Epithelial cell of umbilical artery (primary cell): ENCODE measurements at places on chromosomes 2 and 18. TPM values are rescaled to one million over a fixed set of nuclear protein-coding genes. Genes with fewer than 3 reads are reported as not detected.

The KCNIP3 gene
- 0.97 and 1.1 TPM in 2 replicates for total RNA-seq

The SCYGR4 gene
- not detected in 2 replicates for total RNA-seq

The TUBA3D gene
- total RNA-seq = not detected in 2 replicates

The RPRM gene
- not detected in 2 replicates for total RNA-seq

The COL4A3 gene
- not detected in 2 replicates for total RNA-seq

The GAL3ST2 gene
- total RNA-seq = not detected in 2 replicates

The MC2R gene
- not detected in 2 replicates for total RNA-seq

The SERPINB4 gene
- under 0.01 and 0.15 TPM in 2 replicates for total RNA-seq

The NPPC gene
- 0.32 TPM in 1 of 2 replicates, not detected in the other for total RNA-seq

The VSNL1 gene
- total RNA-seq = 0.76 TPM in 1 of 2 replicates, not detected in the other

The STPG4 gene
- total RNA-seq = under 0.01 TPM in 1 of 2 replicates, not detected in the other

The CNGA3 gene
- total RNA-seq = not detected in 2 replicates

The TIA1 gene
- total RNA-seq = 87.4 and 122 TPM in 2 replicates

The RHOB gene
- total RNA-seq = 850 and 995 TPM in 2 replicates

The FLACC1 gene
- under 0.01 and 0.61 TPM in 2 replicates for total RNA-seq

The DUSP11 gene
- 28.1 and 28.3 TPM in 2 replicates for total RNA-seq

The MAPRE3 gene
- 0.65 and 1.1 TPM in 2 replicates for total RNA-seq

The CCDC178 gene
- total RNA-seq = 0.65 and 1.2 TPM in 2 replicates

The GCG gene
- not detected in 2 replicates for total RNA-seq

The MBP gene
- total RNA-seq = 0.30 and 0.32 TPM in 2 replicates
